ENCODE measurements at places on chromosomes 2 and 18. TPM values are rescaled to one million over a fixed set of nuclear protein-coding genes. Genes with fewer than 3 reads are reported as not detected.

Gene CCDC141
- not detected for total RNA-seq

Gene TPO
- not detected for total RNA-seq

Gene DYNAP
- not detected for total RNA-seq

Gene RNF152
- total RNA-seq: 10.0 TPM

Gene SPP2
- not detected for total RNA-seq

Gene ANKRD36
- 7.7 TPM for total RNA-seq

Gene CYTIP
- total RNA-seq: not detected

Gene TDRD15
- total RNA-seq: not detected

Gene MYL12B
- 258 TPM for total RNA-seq

Gene PRSS56
- not detected for total RNA-seq

Gene SH2D6
- total RNA-seq: not detected

Gene RNU2-63P
- not detected for total RNA-seq
